Nucleus accumbens (tissue), 56 donors: ENCODE measurements at places on chromosomes 7 and 10.

- peak; percentile 87 for DNase-seq
These were observed 32.2 kb upstream of the TMEM72 start for GRCh38 chr10:44878706-44879530.

DNA sequence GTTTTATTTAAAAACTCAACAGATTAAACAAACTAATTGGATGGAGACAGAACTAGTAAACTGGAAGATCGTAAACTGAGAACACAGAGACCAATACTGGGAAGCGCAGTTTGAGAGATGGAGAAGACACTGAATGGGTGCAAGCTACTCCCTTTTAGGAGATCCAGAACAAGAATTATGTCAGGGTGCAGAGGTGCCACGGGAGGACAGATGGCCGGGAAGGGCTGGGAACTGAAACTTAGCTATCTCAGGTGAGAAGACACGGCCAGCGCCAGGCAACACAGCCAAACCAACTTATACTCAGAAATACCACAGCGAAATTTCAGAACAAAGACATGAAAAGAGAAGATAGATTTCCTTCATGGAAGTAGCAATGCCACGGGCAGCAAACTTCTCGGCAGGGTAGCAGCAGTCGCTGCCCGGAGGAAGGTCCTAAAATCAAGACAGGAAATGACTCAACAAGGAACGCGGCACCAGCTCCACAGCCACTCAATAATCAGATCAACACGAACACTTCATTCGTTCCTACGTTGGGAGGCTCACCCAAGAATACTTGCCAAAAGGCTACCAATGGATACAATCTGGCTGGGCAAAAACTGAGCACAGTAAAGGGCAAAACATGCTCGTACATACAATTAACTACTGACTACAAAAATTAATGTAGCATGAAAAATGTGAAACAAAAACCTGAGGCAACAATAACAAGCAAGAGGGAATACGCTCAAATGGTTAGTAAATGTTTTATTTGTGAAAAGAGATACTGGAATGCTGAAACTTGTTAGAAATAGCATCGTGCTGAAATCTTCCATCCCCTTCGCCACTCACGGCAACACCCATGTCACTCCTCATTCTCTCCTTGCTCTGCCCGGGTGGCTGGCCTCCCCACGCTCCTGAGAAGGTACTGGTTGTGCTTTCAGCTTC, 2.2 kb upstream of the LRRC27 start:
- no peak for DNase-seq

DNA sequence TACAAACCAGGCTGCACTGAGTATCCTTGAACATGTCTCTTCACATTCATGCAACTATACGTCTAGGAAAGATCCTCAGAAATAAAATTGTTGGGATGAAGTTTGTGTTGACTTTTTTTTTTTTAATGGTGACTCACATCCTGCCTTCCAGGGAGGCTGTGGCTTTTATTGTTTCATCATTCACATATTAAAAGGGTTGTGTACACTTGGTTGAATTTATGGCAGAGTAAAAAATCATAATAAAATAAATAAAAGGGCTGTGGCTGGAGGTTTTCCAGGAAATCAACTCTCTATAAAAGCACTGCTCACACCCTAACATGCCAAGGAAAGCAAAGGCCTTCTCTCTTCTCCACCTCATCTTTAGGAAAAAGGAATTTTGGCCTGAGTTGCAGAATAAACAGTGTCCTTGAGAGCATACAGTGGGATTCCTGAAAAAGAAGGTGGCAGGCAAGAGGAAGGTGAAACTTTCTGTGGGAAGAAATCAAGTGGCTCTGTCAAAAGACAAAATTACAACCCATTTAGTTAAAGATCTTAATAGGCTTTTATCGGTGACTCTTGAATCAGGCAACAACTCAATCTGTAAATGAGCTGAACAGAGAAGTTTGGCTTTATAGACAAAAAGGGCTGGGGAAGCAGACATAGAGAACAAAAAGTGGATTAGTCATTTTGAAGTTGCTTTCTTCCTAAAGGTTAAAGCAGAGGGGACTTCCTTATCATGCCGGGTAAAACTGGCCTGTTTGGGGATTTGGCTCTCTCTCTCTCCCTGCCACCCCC, 41.6 kb upstream of the FHIP2A start:
- DNase-seq = no peak

- no peak for DNase-seq
These were observed 46.0 kb upstream of the OPTN start for GRCh38 chr10:13053794-13054462.

DNA sequence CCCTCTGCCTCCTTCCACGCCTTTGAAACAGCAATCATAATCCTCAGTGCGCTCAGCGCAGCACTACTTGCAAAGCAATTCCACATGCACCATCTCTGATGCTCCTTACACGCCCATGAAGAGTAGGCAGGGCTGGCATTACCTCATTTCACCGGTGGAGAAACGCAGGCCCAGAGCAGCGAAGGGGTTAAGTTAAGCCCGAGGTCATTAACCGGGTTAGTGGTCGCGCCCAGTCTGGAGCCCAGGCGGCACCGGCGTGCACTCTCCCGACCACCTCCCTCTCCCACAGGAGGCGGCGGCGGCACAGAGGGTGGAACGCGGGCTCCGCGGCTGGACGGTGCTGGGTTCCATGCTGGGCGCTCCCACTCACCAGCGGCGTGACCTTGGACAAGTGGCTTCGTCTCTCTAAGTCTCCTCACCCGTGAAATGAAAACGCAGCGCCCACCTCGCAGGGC, 515 bp downstream of the FASTK start:
- DNase-seq = no peak
